ENCODE measurements at places on chromosomes 3 and 15. TPM values are rescaled to one million over a fixed set of nuclear protein-coding genes. Genes with fewer than 3 reads are reported as not detected.

The LCTL gene
- total RNA-seq = not detected

The WDR93 gene
- total RNA-seq = not detected

The SCG3 gene
- not detected for total RNA-seq

The P2RY12 gene
- total RNA-seq = not detected

The SOX14 gene
- not detected for total RNA-seq

The RPL29 gene
- total RNA-seq = 1,927 TPM

The PRICKLE2 gene
- not detected for total RNA-seq

The IGSF10 gene
- not detected for total RNA-seq

The RTP3 gene
- total RNA-seq = not detected

The KBTBD8 gene
- total RNA-seq = 6.8 TPM

The AGTR1 gene
- not detected for total RNA-seq

The PLCH1 gene
- total RNA-seq = 0.27 TPM

The PCOLCE2 gene
- 0.38 TPM for total RNA-seq

GRCh38 chr3:106058475-106058874, 189.7 kb upstream of the CBLB start:
- no peak overlapping the region for H3K4me3 ChIP-seq
- no peaks in the 10 kb centered on the region for H3K27me3 ChIP-seq
- no peaks in the 10 kb centered on the region for H3K36me3 ChIP-seq
- no peak overlapping the region for H3K27ac ChIP-seq

GRCh38 chr15:78000091-78000926, 77.2 kb downstream of the TBC1D2B start:
- no peak overlapping the region for H3K4me3 ChIP-seq
- H3K36me3 ChIP-seq = peaks cover 5% of the 10 kb centered on the region
- peaks cover 2% of the 10 kb centered on the region for H3K4me1 ChIP-seq
- H3K27me3 ChIP-seq = no peaks in the 10 kb centered on the region

DNA sequence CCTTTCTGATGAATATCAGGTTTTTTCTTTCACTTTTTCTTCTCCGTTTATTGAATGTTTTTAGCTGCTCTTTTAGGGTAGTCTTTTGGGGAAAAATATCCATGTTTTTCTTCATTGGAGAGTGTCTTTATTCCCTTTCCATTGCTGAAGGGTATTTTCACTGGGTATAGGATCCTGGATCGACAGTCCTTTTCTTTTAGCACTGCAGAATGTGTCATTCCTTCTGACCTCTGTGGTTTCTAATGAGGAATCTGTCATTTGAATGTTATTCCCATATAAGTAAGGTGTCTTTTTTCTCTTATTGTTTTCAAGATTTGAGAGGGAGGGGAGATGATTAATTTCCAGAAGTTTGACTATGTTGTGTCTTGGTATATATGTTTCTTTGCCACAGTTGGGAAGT, 96.8 kb downstream of the BBX start:
- no peak overlapping the region for H3K27ac ChIP-seq
- H3K4me1 ChIP-seq = peaks cover 58% of the 10 kb centered on the region
- H3K27me3 ChIP-seq = no peaks in the 10 kb centered on the region
- no peak overlapping the region for H3K4me3 ChIP-seq
- DNase-seq = no peak

- H3K36me3 ChIP-seq = no peaks in the 10 kb centered on the region
- no peak overlapping the region for H3K27ac ChIP-seq
- H3K4me1 ChIP-seq = no peaks in the 10 kb centered on the region
- DNase-seq = no peak
- H3K4me3 ChIP-seq = no peak overlapping the region
Observed at GRCh38 chr3:154142608-154143007, 21.4 kb downstream of the ARHGEF26 start.

GRCh38 chr15:77370580-77370979, 49.3 kb downstream of the PEAK1 start:
- no peaks in the 10 kb centered on the region for H3K27me3 ChIP-seq
- no peak overlapping the region for H3K4me3 ChIP-seq
- DNase-seq = no peak

GRCh38 chr3:69420781-69421520, 35.1 kb upstream of the FRMD4B start:
- H3K4me1 ChIP-seq = peaks cover 3% of the 10 kb centered on the region
- no peak for DNase-seq

- H3K4me3 ChIP-seq = no peak overlapping the region
- no peak overlapping the region for H3K27ac ChIP-seq
- no peaks in the 10 kb centered on the region for H3K27me3 ChIP-seq
- no peak for DNase-seq
- H3K36me3 ChIP-seq = no peaks in the 10 kb centered on the region
Observed at GRCh38 chr3:79534727-79535126, 233.1 kb downstream of the ROBO1 start.

GRCh38 chr15:73941044-73941443, 14.8 kb downstream of the LOXL1 start:
- H3K27me3 ChIP-seq = no peaks in the 10 kb centered on the region
- H3K36me3 ChIP-seq = no peaks in the 10 kb centered on the region
- H3K4me3 ChIP-seq = no peak overlapping the region
- DNase-seq = no peak
- peaks cover 11% of the 10 kb centered on the region for H3K4me1 ChIP-seq

DNA sequence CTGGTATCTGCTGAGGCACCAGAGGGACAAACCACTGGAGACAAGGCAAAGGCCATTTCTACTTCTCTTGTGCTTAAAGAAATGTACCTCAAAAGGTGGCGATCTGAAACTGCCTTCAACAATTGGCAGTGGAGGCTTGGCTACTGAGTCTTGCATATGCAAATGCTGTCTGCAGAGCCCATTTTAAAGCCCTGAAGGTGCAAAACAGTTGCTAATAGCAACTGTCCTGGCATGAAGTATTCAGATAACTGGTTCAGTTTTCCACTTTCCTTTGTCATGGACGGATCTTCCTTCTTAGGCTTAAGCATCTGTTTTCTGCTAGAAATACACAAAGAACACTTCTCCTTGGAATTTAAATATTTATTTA, 71.4 kb upstream of the PSMD6 start:
- H3K4me1 ChIP-seq = no peaks in the 10 kb centered on the region
- H3K36me3 ChIP-seq = no peaks in the 10 kb centered on the region
- H3K27me3 ChIP-seq = peaks cover 9% of the 10 kb centered on the region
- H3K4me3 ChIP-seq = no peak overlapping the region
- no peak for DNase-seq
- H3K27ac ChIP-seq = no peak overlapping the region

GRCh38 chr3:176919836-176920765, 277.2 kb downstream of the TBL1XR1 start:
- H3K4me1 ChIP-seq = no peaks in the 10 kb centered on the region
- no peaks in the 10 kb centered on the region for H3K36me3 ChIP-seq
- DNase-seq = no peak
- no peak overlapping the region for H3K4me3 ChIP-seq
- no peak overlapping the region for H3K27ac ChIP-seq
